ENCODE measurements at places on chromosomes 7 and 10. TPM values are rescaled to one million over a fixed set of nuclear protein-coding genes. Genes with fewer than 3 reads are reported as not detected.

The ANKRD22 gene
- total RNA-seq: 0.17 TPM

The KLF14 gene
- total RNA-seq: not detected

The OIT3 gene
- not detected for total RNA-seq

GRCh38 chr7:50676740-50677637, 105.7 kb downstream of the GRB10 start:
- DNase-seq: no peak

The LBX1 gene
- total RNA-seq: not detected

DNA sequence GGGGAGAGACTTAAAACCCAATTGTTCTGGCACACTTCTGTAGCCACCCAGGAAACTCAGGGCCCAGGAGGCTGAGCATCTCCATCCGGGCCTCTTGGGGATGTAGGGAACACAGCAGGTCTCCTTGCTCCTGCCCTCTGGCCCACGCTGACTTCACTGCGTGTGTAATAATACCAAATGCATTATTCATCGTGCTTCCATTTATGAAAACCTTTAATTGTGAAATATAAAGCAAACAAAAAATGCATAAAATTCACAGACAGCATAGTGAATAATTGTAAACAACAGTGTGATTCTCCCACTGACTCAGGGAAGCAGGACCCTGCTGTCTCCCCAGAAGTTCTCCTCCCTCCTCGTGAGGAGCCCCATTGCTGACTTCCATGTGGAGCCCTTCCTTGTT, 70.3 kb upstream of the SHH start:
- no peak for DNase-seq

GRCh38 chr7:15802425-15802824, 115.9 kb upstream of the MEOX2 start:
- DNase-seq: no peak

The TAS2R4 gene
- total RNA-seq: 0.07 TPM

DNA sequence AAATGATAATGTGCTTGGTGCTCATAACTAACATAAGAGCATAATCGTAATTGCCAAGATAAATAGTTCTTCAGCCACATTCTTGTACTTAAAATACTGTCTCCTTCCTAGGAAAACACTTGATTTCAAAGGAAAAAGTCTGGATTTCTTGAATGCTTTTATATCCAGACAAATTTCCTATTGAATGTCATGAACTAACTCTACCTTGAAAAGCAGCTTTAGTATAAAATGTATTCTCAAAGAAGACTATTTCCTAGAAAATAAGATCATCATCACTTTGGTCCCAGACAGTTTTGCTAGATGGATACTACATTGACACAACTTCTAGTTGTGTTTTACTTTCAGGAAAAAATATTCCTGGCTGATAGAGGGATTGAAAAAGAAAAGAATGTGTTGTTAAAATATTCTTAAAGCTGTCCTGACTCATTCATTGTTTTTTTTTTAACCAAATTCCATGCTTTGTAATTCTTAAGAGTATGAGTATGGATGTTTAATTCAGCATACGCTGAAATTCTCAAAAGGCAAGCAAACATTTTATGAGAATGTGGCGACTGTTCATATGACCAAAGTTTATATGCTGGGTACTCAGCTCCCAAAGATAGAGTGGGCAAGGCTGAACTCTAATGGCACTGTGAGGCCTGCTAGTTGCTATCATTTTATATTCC, 106.1 kb downstream of the PPP1R3A start:
- DNase-seq: no peak

DNA sequence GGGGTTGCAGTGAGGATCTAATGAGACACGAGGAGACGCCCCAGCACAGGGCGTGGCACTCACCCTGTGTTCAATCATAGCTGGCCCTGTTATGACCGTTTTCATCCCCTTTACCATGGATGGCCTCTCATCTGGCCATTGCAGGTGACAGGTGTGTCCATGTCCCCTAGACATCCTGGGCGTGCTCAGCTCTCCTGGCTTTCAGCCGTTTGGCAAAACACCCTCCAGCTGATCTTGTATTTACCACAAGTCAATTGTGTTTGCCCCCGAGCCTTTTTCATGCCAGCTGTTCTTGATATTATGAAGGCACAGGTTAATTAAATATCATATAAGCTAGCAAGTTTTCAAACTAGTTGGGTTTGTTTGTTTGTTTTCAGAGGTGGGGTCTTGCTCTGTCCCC, 97.1 kb downstream of the CHST15 start:
- no peak for DNase-seq

The GARIN1A gene
- total RNA-seq: 0.17 TPM

The ZNF138 gene
- total RNA-seq: 9.2 TPM

The TASOR2 gene
- 60.1 TPM for total RNA-seq

GRCh38 chr7:4774658-4775249, 669 bp upstream of the AP5Z1 start:
- peak; percentile 53 for DNase-seq

DNA sequence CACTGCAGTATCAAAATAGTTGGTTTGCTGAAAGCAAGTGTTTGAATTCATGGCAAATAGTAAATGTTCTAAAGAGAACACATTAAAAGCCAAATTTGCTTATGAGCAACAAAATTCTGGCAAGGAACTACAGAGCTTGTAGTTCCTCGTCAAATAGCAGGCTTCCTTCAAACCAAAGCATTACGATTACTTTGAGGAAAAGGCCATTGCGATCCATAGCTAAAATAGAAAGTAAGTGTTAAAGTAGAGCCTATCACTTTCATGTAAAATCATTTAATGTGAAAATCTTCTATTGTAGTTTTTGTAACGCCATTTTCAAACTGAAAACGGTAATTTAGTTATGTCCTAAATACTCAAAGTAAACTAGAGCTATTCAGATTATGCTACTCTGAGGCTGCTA, 20.1 kb downstream of the CACNA2D1 start:
- no peak for DNase-seq

- no peak for DNase-seq
Measured at GRCh38 chr10:96706331-96706853, 13.9 kb downstream of the PIK3AP1 start.

DNA sequence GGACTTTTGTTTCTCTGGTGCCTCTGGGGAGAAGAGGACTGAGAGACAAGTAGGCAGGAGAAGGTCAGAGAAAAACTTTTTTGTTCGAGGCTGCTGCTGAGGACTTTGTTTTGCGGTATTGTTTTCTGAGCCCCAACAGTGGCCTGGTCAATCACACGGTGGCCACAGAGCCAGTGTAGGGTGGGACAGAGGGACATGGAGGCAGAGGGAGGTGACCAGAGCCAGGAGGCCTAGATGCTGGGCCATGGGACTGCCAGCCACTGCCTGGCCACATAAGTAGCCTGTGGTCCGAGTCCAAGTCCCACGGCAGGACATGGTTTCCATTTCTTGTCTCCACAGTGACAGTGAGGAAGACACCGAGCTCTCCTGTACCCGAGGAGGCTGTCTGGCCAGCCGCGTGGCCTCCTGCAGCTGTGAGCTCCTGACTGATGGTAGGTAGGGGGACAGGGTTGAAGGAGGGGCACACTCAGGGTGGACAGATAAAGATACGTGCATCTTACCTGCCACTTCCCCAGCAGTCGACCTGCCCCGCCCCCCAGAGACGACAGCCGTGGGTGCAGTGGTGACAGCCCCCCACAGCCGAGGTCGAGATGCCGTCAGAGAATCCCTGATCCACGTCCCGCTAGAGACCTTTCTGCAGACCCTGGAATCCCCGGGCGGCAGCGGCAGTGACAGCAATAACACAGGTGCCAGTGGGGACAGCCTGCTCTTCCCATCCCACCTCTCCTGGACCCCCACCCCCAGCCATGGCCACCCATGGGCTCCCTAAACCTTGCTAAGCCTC, 27.5 kb downstream of the SH2B2 start:
- DNase-seq: no peak

GRCh38 chr10:12279281-12279680, 70.1 kb upstream of the CAMK1D start:
- DNase-seq: no peak

DNA sequence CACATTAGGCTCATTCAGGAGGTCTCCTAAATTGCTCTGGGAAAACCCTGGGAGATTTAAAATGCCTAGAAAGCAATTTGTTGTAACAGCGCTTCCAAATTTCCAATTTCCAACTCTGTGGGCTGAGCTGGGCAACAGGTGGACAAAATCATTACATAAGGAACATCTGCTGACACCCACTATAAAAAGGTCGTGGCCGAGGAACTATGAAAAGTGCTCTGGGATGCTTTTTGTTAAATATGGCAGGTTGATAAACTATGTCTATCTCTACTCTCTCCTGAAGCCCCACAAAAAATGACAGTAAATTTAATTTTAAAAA, 45.1 kb downstream of the ATXN7L1 start:
- no peak for DNase-seq

DNA sequence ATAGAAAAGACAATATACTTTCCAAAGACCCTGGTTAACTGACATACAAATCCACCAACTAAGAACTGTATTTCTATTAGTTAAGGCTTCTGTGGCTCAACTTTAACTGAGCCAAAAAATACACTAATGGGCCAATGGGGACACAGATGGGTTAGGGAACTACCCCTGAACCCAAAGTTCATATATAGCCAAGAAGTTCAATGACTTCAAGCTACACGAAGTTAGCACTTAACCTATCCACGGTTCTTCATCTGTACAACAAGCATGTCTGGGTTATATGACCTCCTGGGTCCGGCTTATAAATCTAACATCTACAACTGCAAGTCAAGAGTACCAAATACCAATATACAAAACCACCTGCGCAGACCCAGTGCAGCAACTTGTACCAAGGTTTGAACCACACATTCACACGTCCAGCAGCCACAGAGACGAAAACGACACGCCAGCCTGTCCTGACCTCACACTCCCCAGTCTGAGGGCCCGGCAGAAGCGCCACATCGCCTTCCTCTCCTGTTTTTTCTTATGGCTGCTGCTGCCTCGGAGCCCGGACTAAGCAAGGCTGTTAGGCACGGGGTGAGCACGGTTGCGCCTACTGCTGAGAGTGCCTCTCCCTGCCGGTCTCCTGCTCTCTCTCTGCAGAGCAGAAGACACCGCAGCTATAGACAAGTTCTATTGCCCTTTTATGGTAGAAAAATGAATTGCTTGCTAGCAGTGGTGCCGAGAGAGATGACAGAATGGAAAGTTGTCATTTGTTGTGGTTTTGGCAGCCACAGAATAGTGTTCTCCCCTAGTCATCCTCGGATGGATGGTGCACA, 86.3 kb downstream of the RNF216 start:
- DNase-seq: no peak

The TRPV5 gene
- total RNA-seq: not detected
